Thyroid gland (tissue), 4 donors: ENCODE measurements at places on chromosomes 2 and 18.

GRCh38 chr18:50844554-50844953, 24.7 kb upstream of the MRO start:
- no peak for DNase-seq

DNA sequence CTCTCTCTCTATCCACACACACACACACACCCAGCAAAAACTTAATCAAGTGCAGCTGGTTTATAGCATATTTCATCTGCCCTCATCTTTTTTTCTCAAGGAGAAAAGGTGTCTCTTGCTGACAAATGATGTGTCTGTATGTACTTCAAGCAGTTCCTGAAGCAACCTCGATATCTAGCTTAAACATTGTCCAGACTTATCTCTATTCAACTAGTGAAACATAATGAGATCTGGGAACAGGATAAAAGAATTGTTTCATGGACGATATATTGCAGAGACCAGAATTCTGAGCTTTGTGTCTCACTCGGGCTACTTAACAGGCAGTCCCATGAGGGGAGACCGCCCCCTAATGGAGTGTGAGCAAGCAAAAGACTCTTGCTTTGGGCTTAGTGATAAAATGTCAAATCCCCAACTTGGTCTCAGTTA, 929.2 kb upstream of the SOX11 start:
- peak; percentile 69 for DNase-seq

DNA sequence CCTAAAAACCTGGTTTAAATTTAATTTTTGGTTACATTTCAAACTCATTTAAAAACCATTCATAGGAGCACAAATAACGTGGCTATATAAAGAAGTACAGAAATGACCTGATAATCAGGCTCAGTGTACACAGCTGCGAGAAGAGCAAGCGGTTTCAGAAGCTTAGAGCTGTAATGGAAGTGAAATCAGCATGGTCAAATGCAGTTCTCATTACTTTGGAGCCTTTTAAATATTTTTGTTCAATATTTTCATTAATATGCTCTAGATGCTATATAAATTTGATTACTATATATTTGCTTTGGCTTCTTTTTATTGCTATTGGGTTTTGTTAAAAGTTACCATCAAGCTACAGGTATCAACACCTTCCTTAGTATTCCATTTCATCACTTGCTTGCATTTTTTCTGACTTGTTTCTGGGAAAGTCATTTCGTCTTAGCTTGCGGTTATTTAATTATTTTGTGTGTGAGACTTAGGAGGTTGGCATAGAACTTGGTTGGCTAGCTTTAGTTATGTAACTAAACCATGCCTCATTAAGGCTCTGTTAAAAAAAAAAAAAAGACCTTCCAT, 58.7 kb downstream of the AFTPH start:
- DNase-seq, result no peak

DNA sequence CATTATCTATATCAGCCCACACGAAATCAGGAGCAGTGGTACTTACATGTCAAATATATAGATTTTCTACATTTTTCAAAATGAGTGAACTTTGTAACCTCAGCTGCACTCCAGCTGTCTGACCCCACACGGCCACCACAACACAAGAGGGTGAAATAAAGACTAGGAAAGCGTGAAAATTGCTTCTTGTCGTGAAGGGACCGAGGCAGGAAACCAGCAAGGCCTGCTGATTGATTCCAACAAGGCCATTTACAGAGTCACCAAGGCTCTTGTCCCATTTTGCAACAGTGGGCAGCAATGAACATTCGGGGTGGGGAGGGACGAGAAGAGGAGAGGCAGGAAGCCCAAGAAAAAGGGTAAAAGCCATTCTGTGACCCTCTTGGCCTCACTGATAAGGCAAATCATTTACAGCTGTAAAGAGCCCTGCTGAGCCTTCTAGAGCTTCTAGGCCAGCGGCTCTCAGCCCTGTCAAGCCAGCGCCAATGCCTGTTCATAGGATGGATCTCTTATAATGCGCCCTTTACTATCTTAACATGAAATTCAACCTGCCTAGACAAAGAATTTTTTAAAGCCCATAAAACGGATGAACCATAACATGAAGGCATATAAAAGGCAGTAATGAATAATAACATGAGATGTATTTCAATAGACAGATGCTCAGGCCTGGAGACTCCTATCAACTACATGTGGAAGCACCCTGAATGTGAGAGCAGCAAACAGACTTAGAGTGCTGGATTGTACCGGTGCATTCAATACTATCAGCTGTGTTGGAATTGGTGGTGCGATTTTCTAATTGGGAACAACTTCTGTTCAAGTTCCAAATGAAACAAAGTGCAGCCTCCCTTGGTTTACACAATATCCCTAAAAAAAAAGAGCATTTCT, 269.0 kb downstream of the CDCA7 start:
- no peak for DNase-seq

- DNase-seq, result no peak
Observed at GRCh38 chr2:128436479-128437203, 118.0 kb upstream of the HS6ST1 start.

GRCh38 chr2:152428800-152429582, 94.0 kb downstream of the FMNL2 start:
- DNase-seq, result peak; percentile 62

DNA sequence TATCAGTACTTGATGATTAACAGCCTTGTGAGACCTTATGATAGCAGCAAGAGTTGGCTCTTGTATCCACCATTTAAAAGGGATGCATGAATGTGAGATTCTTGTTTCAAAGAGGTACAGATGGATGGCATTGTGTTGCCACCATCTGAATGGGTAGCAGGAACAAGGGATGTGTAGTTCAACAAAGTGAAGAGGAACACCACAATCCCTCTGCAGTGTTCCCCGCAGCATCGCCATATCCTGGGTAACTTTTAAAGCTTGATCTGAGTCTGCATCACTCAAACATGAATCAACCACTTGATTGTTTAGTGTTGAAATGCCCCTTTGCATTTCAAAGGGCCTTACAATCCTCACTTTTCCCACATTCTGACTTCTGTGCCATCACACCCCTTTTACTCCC, 106.7 kb downstream of the SS18 start:
- DNase-seq, result no peak

- DNase-seq, result no peak
Observed at GRCh38 chr18:47842836-47843235, 87.6 kb downstream of the SMAD2 start.

- no peak for DNase-seq
Observed at GRCh38 chr18:28559511-28559910, 382.6 kb upstream of the CDH2 start.

- no peak for DNase-seq
Observed at GRCh38 chr2:223923976-223924375, 21.2 kb downstream of the WDFY1 start.

- no peak for DNase-seq
Observed at GRCh38 chr2:101330253-101330933, 21.9 kb upstream of the RNF149 start.

- no peak for DNase-seq
Observed at GRCh38 chr2:171167352-171167997, 6.8 kb upstream of the TLK1 start.
